NCI-H1092 (cell line): ENCODE measurements at places on chromosomes 7 and 10.

- no peak for DNase-seq
These were observed 435.4 kb downstream of the KIF20B start for GRCh38 chr10:90136731-90137316.

- no peak for DNase-seq
These were observed 62.1 kb downstream of the ZWINT start for GRCh38 chr10:56298941-56299340.

DNA sequence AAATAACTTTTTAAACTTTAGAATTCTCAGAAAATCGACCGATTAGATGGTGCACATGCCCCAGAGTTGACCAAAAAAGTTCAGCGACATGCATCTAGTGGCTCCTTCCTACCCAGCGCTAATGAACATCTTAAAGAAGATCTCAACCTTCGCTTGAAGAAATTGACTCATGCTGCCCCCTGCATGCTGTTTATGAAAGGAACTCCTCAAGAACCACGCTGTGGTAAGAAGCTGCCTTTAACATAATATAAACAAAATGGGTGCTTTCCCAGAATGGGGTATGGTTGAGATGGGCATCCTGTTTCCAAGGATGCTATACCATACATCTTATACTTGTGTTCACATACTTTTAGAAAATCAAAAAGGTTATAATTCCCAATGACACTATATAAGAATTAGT, 24.6 kb downstream of the GLRX3 start:
- no peak for DNase-seq

DNA sequence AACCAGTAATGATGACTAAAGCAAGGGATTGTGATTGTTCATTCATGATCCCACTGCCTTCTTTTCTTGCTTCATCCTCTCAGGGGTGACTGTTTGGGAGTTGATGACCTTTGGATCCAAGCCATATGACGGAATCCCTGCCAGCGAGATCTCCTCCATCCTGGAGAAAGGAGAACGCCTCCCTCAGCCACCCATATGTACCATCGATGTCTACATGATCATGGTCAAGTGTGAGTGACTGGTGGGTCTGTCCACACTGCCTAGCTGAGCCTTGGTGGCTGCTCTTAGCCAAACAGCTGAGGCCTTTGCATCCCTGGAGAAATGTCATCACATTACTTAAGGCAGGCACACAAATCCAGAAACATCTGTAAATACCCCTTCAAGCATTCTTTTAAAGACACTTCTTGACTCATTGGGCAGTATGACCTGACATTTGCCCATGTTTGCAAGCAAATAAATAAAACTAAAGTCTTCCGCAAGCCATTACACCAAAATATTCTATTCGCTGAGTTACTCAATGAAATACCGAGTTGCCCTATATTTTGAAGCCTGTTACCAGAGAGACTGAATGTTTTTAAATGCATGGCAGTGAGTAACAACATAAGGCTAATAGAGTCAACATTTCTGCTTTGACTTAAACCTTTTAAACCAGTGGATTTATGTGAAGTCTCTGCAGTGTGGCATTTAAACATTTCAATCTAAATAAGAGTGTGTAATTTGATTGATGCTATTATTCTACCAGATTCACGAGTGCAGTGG, 166.3 kb upstream of the LANCL2 start:
- no peak for DNase-seq

DNA sequence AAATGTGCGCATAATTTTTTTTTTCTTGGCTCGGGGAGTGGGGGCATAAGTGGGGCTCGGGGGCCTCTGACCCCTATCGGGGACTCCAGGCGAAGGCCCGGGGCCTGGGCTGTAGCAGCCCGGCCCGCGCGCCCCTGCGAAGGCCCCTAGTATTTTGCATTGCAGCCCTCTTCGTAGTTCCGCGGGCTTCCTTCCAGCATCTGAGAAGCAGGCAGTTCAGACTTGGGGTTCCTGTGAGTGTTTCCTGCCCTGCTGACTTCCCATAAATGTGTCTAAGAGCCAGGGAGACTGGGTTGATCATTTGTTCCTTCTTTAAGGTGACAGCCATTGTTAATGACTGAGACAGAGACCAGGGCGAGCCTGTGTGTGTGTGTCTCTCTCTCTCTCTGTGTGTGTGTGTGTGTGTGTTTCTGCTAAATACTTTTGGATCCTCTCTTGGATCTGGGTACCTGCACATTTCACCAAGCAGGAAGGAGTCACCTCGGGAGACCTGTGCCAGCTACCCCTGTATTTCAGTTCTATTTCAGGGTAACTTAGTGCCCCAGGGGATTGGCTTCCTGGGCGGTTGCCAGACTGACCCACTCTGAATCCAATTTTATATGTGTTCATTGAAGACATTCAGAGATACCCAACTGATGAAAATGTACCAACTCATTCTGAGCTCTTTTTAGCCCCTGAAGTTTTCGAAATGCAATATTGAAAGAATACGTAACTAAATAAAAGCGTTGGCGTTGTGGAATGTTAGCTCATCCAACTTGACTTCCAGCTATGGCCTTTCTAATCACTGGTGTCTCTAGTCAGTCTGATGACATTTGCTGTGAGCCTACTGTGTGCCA, 805 bp downstream of the MSRB2 start:
- DNase-seq: no peak

DNA sequence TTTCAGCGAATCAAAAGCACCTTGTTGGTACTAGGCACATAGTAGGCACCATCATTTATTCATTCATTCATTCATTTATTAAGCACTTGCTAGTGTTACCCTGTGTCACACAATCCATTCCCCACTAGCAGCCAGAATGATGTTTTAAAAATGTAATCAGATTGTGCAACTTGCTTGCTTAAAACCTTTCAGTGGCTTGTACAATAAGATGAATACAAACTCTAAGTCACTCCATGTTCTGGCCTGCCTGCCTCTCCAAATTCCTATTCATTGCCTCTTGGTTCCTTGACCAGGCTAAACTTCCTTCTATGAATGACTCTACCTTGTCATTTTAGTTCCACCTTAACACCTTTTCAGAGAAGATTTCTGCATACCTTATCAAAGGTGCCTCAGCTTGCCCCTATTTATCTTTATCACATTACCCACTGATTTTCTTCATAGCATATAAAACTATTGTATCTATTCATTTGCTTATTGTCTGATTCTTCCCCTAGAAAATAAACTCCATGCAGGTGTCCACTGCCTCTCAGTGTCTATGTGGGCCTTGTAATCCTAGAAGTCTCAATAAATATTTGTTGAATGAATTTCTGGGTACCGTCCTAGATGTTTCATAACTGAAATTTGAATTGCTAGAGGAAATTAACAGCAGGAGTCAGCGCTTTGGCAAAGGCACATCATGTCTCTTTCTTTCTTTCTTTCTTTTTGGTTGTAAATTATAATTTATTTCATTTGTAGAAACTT, 169.5 kb downstream of the TMEM26 start:
- DNase-seq: no peak

GRCh38 chr7:13832346-13832745, 157.1 kb downstream of the ETV1 start:
- no peak for DNase-seq
